SHP77 treated with DMSO at 0.1 percent for 48 hours (cell line): ENCODE measurements at places on chromosomes 16 and 17.

DNA sequence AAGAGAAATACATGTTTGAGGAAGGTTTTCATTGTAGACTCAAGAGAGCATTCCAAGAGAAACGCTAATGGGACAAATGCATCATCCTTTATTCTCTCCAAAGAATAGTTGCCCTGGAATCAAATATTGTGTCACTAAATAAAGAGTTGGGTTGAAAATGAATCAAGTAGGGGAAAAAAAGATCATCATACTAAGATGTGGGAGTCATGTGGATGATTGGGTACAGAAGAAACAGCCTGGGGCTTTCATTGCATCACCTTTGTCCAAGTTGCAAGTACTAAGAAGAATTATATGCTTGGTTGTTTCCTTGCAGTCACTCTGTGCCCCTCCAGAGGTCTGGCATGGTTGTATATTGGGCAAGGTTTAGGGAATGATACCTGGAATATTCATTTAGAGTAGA, 658.9 kb downstream of the TOX3 start:
- DNase-seq: no peak

DNA sequence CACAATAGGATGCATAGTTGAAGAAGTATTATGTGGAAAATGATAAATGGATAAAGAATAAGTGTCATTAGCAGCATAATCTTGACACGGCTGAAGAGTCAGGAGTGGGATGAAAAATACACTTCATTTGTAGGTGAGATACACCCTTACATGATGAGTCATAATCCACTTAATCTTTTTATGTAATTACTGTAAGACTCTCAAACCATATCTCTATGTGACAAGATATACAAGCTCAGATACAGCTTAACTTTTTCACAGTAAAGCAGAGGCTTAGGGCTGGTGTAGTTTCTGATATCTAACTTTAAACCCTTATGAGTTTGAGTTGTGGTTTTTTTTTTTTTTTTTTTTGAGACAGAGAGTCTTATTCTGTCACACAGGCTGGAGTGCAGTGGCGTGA, 101.2 kb downstream of the FTO start:
- DNase-seq: no peak

GRCh38 chr17:78448356-78448993, 70.0 kb downstream of the PGS1 start:
- DNase-seq: no peak

GRCh38 chr16:23920446-23920845, 84.7 kb downstream of the PRKCB start:
- no peak for DNase-seq

GRCh38 chr17:27771586-27771985, 28.7 kb downstream of the NOS2 start:
- DNase-seq: no peak

- DNase-seq: no peak
These were observed 35.4 kb upstream of the PABPN1L start for GRCh38 chr16:88901718-88902337.
